ENCODE measurements at places on chromosomes 5 and 9.
A peak's percentile ranks its signal among the peaks of the same experiment; 100 is the strongest.

DNA sequence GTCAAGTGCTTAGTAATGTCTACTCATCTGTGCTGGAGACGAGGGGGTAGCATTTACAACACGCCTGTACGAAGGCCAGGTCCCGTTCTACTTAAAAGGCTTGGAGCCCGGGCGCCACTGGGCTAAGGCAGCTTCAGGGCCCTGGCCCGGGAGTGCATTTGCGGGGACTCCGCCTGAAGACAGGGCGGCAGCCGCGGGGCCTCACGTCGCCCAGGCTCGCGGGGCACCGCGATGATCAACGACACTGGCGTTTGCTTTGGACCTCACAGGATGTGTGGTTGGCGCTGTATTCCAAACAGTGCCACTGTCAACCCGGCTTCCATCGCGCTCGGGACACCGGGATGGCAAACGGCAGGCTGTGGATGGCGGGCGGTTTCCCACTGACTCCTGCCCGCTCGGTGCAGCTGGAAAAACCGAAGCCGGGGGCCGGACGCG, 1.1 kb upstream of the TENT4A start:
- DNase-seq: peak; percentile 39

- no peak for DNase-seq
Observed at GRCh38 chr9:30127371-30127770, 2257.1 kb upstream of the ACO1 start.

GRCh38 chr5:180074462-180074861, 2.9 kb upstream of the RNF130 start:
- DNase-seq: no peak

GRCh38 chr9:37966412-37967013, 62.6 kb upstream of the SLC25A51 start:
- no peak for DNase-seq

DNA sequence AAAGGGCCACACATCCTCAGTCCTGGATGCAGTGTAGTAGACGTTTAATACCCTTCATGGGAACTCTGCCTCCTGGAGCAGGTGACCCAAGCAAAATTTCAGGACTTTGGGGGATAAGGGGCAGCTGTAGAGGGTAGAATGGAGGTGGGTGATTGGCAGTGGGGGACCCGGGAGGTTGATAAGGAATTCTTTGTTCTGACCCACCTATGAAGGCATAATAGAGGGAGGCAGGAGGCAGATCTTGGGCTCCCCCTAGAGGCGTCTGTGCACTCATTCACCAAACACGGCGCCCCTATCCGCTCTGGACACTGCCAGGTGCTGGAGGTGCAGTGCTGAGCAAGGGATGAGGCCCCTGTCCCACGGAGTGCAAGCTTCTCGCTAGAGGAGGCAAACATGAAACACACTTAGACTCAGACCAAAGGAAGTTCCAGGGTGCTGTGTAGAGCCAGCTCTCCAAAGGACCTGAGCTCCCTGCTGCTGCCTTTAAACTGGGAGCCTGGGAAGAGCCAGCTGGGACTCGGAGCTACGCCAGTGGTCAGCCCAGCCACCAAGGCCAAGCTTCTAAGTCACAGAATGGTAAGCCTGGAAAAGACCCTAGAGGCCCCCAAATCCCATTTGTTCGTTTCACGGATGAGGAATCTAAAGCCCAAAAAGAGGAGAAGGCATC, 7.7 kb downstream of the IL17B start:
- DNase-seq: no peak

DNA sequence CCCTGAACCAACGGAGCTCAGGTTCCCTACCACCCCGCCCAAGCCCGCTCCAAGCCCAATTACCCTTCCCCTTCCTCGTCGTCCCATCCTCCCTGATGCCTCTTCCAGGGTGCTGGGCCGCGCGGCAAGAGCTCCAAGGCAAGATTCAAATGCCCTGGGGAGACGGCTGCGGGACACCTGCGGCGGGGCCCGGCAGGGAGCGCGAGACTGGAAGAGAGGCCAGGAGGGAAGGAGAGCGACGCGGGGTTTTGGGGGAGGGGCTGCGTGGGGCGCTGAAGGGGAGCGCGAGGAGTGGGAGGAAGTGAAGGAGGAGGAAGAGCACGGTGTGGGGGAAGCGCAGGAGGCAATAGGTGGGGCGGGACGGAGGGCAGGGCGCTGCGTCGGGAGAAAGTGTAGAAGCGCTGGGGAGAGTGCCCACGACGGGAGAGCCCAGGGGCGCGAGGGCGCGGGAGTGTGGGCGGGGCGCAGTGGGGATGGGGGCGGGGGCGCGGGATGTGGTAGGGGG, 975 bp upstream of the NXNL2 start:
- no peak for DNase-seq

- no peak for DNase-seq
Observed at GRCh38 chr5:157827423-157827822, 31.5 kb downstream of the CLINT1 start.

Measured in activated gamma-delta T cell (primary cell).